ENCODE measurements at places on chromosomes 1 and 21.

DNA sequence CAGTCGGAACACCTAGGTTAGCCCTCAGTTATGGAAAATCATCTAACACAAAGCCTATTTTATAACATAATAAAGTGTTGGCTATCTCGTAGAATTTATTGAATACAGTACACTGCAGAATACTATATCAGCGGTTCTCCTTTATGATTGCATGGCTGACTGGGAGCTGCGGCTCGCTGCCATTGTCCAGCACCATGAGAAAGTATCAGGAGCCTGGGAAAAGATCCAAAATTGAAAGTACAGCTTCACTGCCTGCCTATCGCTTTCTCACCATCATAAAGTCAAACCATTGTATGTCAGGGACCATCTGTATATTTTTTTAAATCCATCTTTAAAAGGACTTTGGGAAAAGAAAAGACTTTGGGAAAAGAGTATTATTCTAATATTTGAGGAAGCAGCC, 111.9 kb upstream of the RAVER2 start:
- no peak for DNase-seq

GRCh38 chr21:33971492-33972013, 55.9 kb upstream of the ATP5PO start:
- no peak for DNase-seq

DNA sequence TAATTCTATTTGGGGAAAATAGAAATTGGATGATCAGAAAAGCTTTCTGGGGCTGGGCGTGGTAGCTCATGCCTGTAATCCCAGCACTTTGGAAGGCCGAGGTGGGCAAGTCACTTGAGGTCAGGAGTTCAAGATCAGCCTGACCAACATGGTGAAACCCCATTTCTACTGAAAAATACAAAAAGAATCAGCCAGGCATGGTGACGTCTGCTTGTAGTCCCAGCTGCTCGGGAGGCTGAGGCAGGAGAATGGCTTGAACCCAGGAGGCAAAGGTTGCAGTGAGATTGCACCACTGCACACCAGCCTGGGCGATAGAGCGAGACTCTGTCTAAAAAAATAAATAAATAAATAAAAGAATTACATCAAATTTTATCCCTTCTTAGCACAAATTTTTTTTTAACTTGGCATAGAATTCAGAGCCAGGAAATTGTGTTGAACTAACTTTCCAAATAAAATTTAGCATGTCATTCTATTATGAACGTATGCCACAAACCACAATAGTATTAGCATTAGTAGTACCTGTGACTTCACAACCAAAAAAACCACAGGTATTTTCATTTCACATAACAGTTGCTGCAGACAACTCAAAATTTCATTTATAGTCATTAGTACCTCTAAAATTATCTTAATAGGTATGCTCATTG, 4.5 kb upstream of the ANKRD13C start:
- no peak for DNase-seq

DNA sequence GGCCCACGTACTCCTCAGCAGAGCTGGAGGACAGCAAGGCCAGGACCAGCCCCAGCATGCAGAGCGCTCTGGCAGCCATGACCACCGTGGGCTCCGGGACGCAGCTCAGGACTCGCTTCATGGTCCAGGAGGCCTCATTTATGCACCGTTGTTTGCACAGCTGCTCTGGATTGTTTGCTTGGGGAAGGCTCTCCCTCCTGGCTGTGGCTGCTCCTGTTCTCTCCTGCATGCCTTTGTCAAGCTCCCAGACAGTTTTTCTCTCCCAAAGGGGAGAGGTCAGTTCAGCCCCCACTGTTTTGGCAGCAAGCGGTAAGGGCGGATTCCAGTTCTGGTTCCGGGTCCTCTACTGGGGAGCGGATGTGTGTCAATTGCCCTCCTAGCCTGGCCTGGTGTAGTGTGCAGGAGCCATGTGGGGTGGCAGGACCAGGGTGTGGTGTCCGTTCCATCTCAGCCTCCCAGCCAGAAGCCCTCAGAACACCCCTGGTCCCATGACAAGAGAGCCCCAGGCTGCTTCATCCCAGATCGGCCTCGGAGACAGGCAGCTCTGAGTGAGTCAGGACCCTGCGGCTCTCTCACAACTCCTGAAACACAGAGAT, at the start of gene TFF3:
Gene TFF3, minus strand, starts transcription at position 114 of the 596 bp plus-strand sequence. Its CDS starts 35 bp downstream, at position 79.
- peak; percentile 95 for DNase-seq

GRCh38 chr1:32014948-32015273, 1.2 kb downstream of the KHDRBS1 start:
- DNase-seq: no peak

- no peak for DNase-seq
These were observed 43.2 kb downstream of the OLIG1 start for GRCh38 chr21:33113131-33113530.

DNA sequence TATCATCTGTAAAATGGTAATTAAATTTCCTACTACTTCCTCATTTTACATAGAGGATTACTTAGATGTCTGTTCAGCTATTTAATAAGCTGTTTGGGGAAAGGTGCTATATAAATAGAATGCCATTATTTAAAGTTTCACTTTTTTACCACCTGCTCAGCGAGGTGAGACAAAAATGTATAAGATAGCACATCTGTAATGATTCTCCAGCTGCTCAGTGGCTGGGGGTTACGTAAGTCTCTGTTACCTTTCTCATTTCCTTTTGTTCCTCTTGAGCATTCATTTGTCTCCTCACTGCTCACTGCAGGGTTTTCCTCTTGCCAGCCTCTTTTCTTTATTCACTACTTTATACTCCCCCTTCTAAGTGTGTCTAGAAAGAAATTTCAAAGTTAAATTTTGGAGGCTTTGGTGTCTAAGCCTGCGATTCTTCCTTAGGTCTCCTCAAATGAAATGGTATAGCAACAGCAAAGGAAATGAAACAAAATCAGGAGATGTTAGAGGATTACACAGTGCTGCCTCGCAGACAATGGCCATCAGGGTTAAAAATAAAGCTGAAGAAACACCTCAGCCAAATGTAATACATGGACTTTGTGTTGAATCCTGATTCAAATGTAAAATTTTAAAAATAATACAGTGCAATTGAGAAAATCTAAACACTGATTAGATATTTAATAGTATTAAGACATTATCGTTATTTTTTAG, 6.8 kb downstream of the RGS8 start:
- DNase-seq: no peak

- no peak for DNase-seq
These were observed 6.5 kb downstream of the RRP1B start for GRCh38 chr21:43665879-43666278.

- no peak for DNase-seq
These were observed 7.5 kb upstream of the GATAD2B start for GRCh38 chr1:153929981-153930948.

DNA sequence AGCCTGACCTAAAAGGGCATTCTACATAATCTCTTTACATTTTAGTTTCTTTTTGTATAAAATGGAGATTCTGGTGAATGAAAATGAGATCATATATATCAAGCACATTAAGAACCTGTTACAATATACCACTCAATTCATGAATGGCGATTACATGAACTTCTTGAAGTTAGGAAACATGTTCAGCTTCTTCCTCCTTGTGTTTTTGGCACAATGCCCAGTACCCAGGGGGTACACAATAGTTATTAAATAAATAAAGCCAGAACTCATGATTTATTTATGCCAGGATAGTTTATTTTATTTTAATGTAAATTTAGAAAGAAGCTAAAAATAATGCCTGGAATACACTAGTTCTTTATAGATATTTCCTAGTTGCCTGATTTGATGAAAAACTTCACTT, 186.0 kb upstream of the PTGFR start:
- DNase-seq: no peak

DNA sequence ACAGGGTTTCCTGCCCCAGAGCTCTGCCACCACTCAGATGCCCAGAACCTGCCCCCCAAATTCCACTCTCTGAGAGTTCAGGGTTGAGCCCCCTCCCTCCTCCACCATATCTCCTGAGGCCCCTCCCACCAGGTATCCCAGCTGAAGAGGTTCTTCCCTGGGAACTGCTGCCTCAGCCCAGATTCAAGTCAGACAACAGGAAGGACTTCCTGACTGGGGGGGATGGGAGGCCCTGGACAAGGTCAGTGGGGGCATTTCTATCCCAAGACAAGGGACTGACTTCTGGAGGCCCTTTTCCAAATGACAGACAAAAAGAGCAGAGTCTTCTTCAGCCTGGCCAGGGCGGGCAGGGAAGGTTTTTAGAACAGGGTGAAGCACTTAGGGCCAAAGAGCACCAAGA, 24.1 kb upstream of the TENT5B start:
- no peak for DNase-seq

DNA sequence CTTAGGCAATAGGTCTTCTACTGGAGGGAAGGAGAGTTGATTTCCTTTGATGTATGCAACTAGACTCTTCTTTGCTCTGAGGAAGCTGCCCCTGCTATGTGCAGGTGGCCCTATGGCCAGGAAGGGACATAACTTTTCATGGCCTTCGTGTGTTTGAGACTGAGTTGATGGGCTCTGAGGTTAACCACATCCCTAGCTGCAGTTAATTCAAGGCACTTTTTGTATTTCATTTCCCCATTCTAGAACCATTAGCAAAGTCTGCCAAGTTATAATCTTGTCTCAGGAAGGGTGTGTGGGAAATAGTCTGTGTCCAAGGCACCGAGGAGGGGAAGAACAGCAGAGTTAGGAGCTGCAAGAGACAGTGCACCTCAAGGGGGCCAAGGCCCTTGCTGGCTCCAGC, 2.5 kb downstream of the FCRL4 start:
- no peak for DNase-seq

DNA sequence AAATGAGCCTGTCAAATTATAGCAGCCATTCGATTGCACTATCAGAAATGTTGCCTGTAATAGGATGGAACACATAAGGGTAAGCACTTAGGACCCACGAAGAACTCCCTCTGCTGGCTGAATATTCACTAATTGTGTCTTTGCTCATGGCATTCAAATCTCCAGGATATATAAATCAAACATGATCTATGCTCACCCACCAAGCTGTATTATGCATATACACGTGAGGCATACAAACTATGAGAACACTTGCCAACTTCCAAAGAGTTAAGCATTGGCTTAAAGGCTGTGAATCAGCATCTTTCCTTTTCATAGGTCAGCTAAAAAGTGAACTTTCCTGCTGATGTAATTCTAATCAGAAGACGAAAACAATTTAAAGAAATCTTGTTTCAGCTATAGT, 34.5 kb downstream of the TMPRSS15 start:
- peak; percentile 9 for DNase-seq

GRCh38 chr1:186829686-186830587, 1.2 kb downstream of the PLA2G4A start:
- no peak for DNase-seq

- no peak for DNase-seq
These were observed 189.6 kb upstream of the ZRANB2 start for GRCh38 chr1:71270394-71270915.

GRCh38 chr1:241306125-241306790, 50.7 kb downstream of the RGS7 start:
- DNase-seq: no peak

GRCh38 chr1:110106013-110106941, 6.0 kb upstream of the UBL4B start:
- DNase-seq: peak; percentile 52

DNA sequence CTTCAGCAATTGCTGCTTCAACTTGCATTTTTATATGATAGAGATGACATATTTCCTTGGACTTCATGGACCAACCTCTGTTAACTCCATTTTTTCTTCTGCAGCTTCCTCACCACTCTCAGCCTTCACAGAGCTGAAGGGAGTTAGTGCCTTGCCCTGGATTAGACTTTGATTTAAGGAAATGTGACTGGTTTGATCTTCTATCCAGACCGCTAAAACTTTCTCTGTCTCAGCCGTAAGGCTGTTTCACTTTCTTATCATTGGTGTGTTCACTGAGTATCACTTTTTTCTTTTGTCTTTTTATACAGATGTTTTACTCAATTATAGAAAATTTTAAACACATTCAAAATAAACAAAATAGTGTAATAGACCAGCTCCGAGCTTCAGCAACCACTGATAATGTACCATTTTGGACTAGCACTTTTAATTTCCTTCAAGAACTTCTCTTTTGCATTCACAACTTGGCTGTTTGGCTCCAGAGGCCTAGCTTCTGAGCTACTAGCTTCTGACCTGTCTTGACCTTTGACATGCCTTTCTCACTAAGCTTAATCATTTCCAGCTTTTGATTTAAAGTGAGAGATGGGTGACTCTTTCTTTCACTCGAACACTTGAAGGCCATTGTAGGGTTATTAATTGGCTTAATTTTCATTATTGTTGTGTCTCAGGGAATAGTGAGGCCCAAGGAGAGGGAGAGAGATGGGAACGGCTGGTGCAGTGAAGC, 9.3 kb downstream of the NEK7 start:
- DNase-seq: no peak

DNA sequence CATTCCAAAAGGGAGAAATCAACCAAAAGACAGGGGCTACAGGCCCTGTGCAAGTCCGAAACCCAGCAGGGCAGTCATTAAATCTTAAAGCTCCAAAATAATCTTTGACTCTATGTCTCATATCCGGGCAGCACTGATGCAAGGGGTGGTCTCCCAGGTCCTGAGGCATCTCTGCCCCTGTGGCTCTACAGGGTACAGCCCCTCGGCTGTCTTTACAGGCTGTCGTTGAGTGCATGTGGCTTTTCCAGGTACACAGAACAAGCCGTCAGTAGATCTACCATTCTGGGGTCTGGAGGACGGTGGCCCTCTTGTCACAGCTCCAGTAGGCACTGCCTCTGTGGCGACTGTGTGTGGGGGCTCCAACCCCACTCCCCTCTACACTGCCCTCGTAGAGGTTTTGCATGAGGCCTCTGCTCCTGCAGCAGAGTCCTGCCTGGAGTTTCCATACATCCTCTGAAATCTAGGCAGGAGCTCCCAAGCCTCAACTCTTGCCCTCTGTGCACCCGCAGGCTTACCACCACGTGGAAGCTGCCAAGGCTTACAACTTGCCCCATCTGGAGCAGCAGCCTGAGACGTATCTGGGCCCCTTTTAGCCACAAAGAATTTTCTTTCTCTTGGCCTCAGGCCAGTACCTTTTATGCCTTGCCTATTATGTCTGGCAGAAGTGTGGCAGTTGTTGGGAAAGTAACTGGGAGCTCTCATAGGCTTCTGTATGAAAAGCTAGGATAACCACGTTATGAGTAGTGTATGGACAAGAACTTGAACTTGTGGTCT, 52.5 kb downstream of the POU2F1 start:
- DNase-seq: no peak

DNA sequence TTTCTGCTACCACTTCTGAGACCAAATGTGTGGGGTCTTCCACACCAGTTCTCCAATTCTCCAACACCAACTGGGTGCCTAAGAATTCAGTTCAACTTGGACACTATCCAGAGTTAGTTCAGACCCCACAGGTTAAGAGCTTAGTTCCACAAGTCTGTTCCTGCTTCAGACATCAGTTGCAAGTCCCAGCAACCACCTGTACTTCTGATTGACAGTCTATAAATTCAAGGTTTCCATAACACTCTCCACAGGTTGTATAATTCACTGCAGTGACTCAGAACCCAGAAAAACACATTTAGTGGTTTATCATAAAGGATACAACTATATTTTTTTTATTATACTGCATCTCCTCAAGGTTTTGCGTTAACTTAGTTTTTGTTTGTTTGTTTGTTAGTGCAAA, 18.7 kb downstream of the AK5 start:
- DNase-seq: no peak

- DNase-seq: no peak
These were observed 8.4 kb upstream of the BGLAP start for GRCh38 chr1:156233426-156234127.

- DNase-seq: no peak
These were observed 165.3 kb upstream of the DPYD start for GRCh38 chr1:98086156-98086555.

- no peak for DNase-seq
These were observed at the start of gene CCDC17 for GRCh38 chr1:45623972-45624371. Gene CCDC17, minus strand, starts transcription at chr1:45624054. Its CDS starts 145 bp downstream, at chr1:45623909.

- DNase-seq: no peak
These were observed 68.4 kb downstream of the MACF1 start for GRCh38 chr1:39272798-39273469.

Measured in NCI-H1417 (cell line).